ENCODE measurements at places on chromosomes 16 and 17.

- DNase-seq, result no peak
Measured at GRCh38 chr17:81932333-81932983, 4.6 kb downstream of the PYCR1 start.

DNA sequence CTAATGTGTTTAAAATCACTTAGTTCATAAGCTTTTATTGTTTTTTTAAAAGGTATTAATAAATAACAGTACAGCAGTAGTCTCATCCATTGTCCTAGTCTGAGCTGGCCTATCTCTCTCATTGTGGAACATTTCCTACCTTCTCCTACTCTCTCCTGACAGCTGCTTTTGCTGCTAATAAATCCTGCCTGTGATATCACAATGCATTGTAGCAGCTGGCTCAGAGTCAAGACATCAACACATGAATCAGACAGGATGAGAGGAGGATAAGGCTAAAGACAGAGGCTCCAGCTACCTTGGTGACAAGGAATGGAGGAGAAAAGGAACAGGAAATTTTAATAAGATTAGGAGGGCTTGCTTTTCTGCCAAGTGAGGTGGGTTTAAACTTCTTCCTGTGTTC is 626.1 kb downstream of the HS3ST4 start:
- DNase-seq, result no peak

GRCh38 chr17:78241277-78242023 is 10.0 kb downstream of the TMEM235 start:
- DNase-seq, result peak; percentile 52

GRCh38 chr17:43471585-43472160 is 12.1 kb upstream of the DHX8 start:
- no peak for DNase-seq

GRCh38 chr16:2040041-2040786 is 7.4 kb downstream of the NTHL1 start:
- no peak for DNase-seq

- no peak for DNase-seq
Measured at GRCh38 chr16:11409398-11409797, 64.1 kb downstream of the RMI2 start.

- DNase-seq, result no peak
Measured at GRCh38 chr17:7240375-7240774, 1.1 kb upstream of the PHF23 start.

Data from cardiac fibroblast (primary cell).